ENCODE measurements at places on chromosomes 6 and 20.

DNA sequence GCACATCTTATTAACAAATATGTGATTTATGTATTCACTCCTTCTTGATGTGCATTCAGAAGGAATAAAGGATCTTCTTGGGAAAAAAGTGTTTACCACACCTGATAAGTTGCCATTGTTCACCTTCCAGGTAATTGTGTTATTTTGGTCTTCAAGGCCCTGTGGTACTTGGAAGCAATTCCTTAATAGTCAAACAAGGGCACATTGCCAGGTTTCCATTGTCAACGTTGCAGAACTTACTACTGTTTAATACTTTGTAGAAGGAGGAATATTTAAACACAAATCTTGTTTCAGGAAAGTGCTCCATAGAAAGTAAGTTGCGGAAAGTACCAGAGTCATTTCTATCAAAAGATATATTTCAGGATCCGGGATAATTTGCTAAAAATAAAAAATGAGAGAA lies 129.5 kb upstream of the SGK1 start:
- DNase-seq = no peak

DNA sequence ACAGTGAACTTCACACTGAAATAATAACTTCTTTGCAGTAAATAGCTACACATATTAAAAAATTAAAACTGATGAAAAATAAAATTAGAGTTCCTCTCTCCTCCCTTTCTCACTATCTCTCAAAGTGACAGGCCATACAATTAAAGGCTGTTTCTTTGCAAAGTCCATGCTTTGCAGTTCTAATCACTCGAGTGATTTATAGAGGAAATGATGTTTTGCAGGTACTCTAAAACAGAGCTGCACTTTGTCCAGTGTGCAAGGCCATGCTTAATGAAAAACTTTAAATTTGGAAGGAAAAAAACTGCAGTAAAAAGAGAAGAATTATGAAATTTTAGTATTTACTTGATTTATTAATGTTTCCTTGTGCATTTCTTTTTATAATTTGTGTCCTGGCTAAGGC lies 112.5 kb downstream of the GMDS start:
- no peak for DNase-seq

DNA sequence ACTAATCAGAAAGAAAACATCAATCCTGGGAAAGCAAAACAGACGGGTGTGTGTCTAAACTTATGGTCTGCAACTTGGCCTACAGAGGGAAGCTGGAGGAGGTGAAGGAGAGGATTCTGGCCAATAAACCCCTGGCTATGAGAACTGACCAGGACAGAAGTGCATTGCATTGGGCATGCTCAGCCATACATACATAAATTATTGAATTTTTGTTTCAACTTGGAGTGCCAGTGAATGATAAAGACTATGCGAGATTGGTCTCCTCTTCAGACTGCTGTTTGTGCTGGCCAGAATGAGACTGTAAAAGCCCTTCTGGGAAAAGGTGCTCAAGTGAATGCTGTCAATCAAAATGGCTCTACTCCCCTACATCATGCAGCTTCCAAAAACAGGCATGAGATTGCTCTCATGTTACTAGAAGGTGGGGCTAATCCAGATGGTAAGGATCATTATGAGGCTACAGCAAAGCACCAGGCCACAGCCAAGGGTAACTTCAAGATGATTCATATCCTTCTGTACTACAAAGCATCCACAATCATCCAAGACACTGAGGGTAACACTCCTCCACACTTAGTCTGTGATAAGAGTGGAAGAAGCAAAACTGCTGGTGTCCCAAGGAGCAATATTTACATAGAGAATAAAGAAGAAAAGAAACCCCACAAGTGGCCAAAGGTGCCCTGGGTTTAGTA lies 17.4 kb downstream of the ADNP start:
- no peak for DNase-seq

- DNase-seq = peak; percentile 3
Measured at GRCh38 chr6:80742481-80742880, 636.0 kb downstream of the BCKDHB start.

DNA sequence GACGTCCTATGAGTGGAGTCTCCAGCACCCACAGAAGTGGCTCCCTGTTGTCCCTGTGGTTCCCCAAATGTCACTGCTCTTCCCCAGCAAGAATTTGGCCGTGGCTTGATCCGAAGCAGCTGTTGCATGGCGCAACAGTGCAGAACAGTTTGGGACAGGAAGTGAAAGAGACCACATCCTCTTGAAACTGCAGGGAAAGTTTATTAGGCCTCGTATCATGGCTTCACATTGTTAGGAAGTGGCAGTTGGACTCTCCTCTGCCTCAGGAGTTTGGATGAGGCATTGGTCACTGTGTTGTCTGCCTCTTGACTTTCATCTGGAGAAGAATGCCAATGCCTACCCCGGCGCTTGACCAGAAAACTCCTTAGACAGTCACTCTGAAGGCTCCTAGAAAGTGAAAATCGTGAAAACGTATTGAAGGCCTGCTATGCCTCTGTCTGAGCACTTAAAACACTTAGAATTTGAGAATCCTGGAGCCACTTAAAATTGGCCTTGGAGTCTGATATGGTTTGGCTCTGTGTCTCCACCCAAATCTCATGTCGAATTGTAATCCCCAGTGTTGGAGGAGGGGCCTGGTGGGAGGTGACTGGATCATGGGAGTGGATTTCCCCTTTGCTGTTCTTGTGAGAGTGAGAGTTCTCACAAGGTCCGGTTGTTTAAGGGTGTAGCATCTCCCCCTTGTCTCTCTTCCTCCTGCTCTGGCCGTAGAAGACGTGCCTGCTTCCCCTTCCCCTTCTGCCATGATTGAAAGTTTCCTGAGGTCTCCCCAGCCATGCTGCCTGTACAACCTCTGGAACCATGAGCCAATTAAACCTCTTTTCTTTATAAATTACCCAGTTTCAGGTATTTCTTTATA lies 334.9 kb upstream of the JARID2 start:
- DNase-seq = peak; percentile 1

DNA sequence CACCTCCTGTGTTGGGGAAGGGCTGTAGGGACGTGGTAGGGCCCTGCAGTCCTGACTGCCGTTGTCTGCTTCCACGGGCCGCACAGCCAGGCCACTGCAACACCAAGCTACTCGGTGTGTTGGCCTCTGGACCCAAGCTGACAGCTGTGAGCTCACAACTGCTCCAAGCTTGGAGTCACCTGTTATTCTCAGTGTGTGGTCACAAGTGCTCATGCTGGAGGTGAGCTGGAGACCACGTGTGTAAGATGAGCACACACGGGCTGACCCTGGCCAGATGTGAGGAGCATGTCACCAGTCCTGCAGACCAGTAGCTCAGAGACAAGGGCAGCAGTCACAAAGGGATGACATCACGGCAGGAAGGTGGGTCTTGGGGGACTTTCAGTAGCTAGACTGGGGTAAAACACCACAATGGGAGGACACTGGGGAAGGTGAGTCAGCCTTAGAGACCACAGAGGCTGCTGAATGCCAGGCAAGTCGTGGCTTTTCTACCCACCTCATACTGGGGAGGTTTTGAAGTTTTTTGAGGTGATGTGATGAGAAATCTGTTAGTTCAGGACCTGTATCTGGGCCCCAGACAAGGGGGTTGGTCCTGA lies 87.3 kb downstream of the FAM120B start:
- DNase-seq = no peak

Measured in T-helper 2 cell (primary cell).